Dermis microvascular lymphatic vessel endothelial cell (primary cell): ENCODE measurements at places on chromosomes 3 and 15.
A peak's percentile ranks its signal among the peaks of the same experiment; 100 is the strongest.

- no peak for DNase-seq
Measured at GRCh38 chr3:58416191-58416590, 17.4 kb downstream of the PDHB start.

DNA sequence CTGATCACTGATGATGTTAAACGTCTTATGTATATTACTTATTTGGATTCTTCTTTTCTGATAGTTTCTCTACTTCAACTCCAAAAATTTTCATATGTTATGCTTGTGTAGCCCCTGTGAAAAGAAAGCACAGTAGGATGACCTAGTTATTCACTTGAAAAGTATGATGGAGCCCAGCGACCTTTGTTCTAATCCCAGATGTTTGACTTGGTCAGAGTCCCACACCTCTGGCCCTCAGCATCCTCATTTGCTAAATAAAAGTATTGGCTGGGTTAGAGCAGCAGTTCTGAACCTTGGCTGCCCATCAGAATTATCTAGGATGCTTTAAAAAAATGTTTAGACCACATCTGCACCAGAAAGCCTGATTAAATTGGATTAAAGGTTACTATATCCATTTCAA is 173.7 kb downstream of the ATG7 start:
- peak; percentile 29 for DNase-seq

DNA sequence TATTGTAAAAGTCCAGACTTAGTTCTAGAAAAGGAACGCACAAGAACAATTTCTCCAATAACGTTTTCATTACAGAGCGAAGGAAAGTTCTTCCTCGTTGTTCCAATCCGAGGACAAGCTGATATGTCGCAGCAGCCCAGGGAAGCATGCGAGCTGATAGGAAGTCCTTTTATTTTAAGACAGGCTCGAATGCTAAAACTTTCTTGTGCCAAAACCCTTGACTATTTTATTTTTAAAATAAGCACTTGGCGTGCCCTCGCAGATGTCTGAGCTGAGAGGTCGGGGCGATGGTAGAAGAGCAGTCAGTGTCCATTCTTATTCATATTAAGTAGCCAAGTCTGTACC is 433 bp upstream of the MITF start:
- no peak for DNase-seq

DNA sequence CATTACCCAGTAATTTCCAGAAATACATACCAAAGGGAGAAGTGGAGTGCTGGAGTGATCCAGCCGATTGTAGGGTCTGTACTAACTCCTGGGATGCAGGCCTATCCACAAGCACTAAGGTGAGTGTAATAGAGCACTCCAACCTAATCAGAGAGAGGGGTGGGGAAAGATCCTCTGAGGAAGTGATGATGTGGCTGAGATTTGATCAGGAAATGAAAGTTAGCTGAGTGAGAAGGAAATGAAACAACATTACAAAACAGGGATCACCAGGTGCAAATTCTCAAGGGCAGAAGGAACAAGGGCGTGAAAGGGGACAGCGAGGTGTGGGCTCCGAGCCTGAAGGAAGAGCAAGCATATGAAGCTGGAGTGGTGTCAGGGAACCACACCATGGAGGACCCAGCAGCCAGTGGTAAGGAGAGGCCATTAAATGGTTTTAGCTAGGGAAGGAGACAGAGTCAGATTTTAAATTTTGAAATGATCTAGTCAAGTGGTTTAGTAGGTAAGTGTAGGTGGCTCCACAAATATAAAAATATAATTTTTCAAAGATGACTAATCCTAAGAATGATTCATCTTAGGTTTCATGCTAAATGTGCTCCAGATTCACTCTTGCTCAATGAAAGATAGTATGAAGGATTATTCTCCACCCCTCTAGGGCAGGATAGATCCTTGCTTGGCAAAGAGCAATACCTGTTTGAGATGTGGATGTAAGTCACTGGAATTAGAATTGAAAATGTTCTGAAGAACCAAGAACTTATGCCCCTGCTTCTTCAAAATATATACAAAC is 348.7 kb downstream of the TBL1XR1 start:
- no peak for DNase-seq

GRCh38 chr3:147425388-147425850 is 16.3 kb downstream of the ZIC1 start:
- DNase-seq, result no peak

DNA sequence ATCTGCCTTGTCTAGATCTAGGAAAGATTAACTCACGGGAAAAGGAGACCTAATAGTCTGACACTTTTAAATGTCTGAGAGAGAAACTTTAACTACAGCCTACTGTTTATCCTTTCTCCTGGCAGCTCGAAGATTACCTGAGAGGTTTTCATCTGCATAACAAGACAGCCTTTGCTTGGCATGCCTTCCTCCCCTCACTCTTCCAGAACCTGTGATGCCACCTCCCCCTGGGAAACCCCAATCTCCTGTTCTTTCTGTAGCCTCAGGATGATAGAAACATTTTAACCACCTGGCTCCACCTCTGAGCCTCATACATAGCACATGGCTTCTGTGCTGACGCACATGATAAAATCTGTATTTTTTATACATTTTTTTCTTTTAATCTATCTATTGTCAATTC is 420.8 kb downstream of the CNTN6 start:
- DNase-seq, result no peak

GRCh38 chr3:96813820-96814650 is at the start of gene EPHA6:
Gene EPHA6 (plus strand): TSS chr3:96814594.
- DNase-seq, result peak; percentile 6

DNA sequence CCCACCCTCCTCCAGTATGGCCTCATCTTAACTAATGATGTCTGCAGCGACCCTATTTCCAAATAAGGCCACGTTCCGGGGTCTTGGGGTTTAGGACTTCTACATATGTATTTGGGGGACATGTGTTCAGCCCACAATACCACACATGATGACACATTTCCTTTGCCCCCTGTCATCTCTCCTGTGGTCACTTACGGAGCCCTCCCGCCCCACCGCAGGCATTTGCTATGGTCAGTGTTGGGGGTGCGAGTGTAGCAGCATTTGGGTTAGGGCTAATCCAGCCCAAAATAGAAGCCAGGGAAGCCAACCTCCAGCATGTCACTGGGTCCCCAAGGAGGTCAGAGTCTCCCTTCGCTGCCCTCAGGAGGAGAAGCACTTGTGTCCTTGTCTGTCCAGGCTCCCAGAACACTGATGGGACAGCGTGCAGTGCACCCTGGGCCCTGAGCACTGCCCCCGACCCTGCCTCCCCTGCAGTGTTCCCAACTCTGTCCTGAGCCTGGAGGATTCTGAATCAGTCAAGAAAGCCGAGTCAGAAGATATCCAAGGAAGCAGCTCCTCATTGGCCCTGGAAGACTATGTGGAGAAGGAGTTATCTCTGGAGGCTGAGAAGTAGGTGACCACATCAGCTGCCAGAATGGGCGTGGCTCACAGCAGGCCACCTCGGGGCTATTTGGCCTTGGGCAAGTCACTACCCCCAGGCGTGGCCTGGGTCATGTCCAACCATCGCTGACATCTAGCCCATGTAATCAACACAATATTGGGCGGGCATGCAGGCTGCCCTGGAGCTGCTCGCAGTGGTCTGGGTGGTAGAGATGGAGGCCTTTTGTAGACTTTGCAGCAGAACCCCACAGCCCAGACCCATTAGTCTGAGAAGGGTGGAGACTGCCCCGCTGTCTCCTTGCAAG is 46.9 kb upstream of the FGD5 start:
- no peak for DNase-seq

GRCh38 chr3:63979093-63979885 is 44.0 kb downstream of the PSMD6 start:
- no peak for DNase-seq

DNA sequence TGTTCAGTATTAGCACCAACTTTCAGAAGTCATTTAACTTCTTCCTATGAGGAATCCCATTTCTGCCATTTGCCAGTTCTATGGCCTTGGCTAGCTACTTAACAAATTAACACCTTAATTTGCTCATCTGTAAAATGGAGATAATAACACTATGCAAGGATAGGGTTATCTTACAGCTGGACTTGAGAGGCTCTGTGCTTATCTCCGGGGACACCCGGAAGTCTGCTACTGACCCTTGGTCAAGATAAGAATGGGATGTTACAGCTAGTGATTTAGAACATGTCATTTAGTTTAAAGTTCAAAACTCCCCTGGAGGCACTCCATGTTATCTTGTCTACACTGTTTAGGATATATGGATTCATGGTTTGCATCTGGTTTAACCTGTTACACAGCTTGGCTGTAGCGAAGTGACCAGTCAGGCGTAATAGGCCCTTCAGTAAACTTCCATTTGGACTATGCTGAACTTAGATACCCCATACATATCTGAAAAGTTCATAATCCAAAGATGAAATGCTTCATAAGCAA is 156.0 kb upstream of the CD96 start:
- DNase-seq, result no peak

- no peak for DNase-seq
Measured at GRCh38 chr3:107772016-107772415, 249.3 kb downstream of the BBX start.

- DNase-seq, result peak; percentile 60
Measured at GRCh38 chr15:85583923-85584390, 203.6 kb downstream of the AKAP13 start.

DNA sequence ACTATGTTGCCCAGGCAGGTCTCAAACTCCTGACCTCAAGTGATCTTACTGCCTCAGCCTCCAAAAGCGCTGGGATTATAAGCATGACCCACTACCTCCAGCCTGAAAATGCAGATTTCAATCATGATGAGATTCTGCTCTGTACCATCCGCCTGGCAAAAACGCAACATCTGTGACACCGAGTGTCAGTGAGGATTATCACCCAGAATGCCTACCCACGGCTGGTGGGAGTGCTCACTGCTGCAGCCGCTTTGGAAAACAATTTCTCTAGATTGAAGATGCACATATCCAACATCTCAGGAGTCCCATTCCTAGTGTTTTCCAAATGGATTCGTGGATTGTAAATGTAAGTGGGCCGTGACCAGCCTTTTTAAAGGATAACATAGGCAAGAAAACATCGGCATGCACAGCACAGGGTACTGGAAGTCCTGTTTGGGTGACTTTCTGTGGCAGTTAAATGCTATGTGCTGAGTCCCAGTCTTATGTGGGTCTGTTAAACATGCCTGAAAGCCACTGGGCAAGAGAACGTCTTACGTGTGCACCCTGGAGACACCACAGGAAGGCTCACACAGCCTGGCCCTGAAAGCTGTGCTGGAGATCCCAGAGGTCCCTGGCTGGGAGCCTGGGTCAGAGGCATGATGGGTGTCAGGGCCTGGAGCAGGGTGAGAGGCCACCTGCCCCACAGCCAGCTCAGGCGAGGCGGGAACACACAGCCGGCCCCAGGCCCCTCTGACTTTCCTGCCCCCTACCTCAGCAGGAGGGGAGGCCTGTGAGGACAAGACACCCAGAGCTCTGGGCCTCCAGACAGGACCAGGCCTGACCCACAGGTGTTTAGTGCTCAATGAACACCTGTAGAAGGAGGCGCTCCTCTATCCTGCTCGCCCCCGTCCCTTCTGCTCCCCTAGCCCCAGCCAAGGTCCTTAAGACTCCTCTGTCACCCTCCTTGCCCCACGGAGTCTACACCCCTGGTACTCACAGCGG is 918 bp downstream of the PRSS50 start:
- DNase-seq, result no peak

GRCh38 chr15:92663250-92663951 is 7.8 kb upstream of the FAM174B start:
- no peak for DNase-seq
